LoVo (cell line): ENCODE measurements at places on chromosomes 7 and 10.

GRCh38 chr7:22255342-22255741, 101.6 kb downstream of the RAPGEF5 start:
- no peak for DNase-seq

DNA sequence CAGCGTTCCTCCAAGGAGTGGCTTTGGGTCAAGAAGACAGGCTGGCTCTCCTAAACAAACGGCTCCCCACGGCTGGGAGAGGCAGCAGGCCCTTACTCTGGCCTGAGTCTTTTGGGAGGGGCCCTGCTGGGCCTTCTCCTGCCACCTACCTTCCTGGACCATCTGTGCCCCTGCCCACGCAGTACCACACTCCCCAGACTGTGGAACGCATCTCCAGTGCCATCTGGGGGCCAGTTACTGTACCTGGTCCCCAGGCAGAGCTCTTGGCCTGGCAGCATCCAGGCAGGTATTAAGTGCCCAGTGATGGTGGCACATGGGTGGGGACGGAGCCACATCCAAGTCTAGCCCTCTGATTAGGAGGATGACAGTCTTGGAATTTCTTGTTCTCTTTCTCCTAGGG, 14.4 kb downstream of the ALKBH4 start:
- no peak for DNase-seq

- DNase-seq: no peak
These were observed 677.9 kb downstream of the PARD3 start for GRCh38 chr10:34137201-34137600.

- no peak for DNase-seq
These were observed 13.5 kb downstream of the SLC25A13 start for GRCh38 chr7:96308253-96308949.

DNA sequence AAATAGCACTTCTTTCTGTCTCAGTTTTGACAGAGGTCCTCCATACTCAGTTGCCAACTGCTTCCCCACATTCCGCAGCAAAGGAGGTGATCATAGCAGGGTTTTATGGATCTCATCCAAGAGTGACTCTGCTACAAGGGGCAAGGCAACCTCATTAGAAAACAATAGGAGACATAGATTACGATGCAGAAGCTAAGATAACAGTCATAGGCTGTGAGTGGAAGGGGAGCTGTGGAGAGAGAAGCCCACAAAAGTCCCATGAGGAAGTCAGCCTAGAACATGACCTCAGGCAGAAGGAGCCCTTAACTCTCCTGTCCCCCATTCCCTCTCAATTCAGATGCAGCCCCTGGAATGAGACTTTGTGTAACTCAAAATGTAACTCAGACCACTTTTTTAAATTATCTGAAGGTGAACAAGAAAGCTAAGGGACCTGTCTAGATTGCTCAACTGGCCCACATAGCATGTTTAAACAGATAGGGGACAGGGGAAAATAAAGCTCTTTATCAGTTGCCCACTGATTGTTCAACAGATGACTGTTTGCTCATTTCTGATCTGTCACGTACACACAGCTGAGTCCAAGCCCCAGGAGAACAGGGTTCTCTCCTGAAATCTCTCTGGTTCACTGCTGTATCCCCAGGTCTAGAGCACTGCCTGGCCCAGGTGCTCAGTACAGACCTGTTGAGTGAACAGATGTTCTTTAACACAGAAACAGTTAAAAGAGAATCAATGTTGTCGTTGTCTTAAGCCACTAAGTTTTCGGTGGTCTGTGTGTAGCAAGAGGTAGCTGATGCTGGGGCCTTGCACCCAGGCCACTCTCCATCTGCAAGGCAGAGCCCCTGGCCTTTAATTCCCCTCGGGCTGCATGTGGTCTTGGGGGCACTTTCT, 1.5 kb upstream of the NCOA4 start:
- DNase-seq: no peak

- no peak for DNase-seq
These were observed 11.7 kb upstream of the ARPC1B start for GRCh38 chr7:99362801-99363200.

GRCh38 chr7:106952001-106952657, 87.0 kb downstream of the PIK3CG start:
- DNase-seq: no peak

- no peak for DNase-seq
These were observed 102.6 kb upstream of the LYZL1 start for GRCh38 chr10:29186221-29186620.

- no peak for DNase-seq
These were observed 4.4 kb upstream of the FZD9 start for GRCh38 chr7:73429215-73429614.

- DNase-seq: no peak
These were observed 101.2 kb downstream of the PARD3 start for GRCh38 chr10:34713875-34714274.

- DNase-seq: no peak
These were observed 5.6 kb downstream of the CCSER2 start for GRCh38 chr10:84333864-84334451.

DNA sequence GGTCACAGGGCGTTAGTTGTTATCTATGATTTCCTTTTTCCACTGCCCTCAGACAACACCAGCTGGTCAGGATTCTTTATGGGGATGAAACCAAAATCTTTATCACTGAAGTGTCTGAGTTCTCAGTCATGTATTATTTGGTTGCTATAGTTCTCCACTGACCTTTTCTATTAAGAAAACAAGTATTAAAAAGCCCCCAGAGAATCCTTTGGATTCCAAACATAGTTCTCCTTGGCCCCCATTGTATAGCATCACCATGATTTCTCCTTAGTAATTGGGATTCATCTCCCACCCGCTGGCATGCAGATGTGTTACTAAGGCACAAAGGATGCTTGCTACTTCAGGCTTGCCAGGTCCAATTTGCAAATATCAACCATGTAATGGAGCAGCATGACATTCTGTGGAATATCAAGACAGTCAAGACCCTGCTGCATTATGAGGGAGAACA, 94.3 kb downstream of the IQUB start:
- no peak for DNase-seq

- no peak for DNase-seq
These were observed 31.7 kb upstream of the OPALIN start for GRCh38 chr10:96390460-96390864.

- DNase-seq: no peak
These were observed 87.8 kb downstream of the ABCC2 start for GRCh38 chr10:99870123-99870730.

- DNase-seq: peak; percentile 51
These were observed 193.7 kb downstream of the RNLS start for GRCh38 chr10:88389456-88389855.

- no peak for DNase-seq
These were observed 24.0 kb upstream of the KMT2C start for GRCh38 chr7:152459724-152460251.

DNA sequence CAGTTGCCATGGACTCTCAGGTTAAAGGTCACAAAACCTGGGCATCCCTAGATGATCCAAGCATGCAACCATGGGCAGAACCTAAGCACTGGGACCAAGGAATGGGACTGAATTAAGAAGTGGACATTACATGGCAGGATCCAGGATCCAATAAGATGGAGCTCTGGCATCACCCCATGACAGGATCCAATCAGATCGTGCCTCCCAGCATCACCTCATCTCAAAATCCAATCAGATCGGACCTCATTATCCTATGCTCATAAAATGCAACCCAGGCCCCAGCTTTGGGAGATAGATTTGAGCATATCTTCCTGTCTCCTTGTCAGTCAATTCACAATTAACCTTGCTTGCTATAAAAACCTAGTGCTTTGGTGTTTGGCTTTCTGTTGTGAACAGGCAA, 616.1 kb downstream of the PARD3 start:
- DNase-seq: no peak

DNA sequence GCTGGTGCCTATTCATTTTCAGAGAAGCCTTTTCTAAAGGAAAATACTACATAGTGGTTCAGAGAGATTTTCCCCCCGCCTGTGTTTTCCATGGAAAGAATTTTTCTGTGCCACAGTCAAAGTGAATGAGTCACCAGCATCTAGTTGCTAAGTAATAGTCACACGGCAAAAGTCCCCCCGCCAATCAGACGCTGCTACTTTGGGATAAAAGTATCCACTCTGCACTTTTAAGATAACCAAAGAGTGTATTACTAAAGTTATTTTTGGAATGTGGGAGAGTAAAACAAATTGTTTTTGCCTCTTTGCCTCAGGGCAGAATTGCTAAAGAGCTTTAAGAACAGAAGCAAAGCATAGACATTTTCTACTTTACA, 23.5 kb downstream of the ABLIM1 start:
- DNase-seq: peak; percentile 52

GRCh38 chr10:97596101-97597082, 6.9 kb downstream of the C10orf62 start:
- peak; percentile 17 for DNase-seq

DNA sequence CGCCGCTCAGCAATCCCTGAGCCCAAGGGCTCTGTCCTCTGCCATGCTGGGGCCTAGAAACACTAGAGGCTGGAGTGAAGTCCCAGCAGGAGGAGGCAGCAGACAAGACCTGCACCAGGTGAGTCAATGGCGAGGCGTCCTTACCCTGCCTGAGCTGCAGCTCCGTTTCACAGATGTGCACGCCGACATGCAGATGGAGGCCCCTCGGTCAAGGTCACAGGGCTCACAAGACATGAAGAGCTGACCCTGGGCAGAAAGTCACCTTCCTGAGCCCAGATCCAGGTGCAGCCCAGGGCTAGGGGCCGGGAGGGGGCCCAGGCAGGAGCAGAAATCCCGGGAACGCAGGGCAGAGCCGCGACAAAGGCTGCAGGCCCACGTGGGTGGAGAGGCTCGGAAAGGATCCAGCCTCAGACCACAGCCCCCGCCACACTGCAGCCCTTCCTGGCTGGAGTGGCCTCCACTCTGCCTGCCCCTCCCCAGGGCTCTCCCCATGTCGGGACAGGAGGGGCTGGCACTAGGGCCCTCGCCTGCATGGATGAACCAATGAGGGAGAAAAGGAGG, 23.8 kb downstream of the PDGFA start:
- DNase-seq: no peak

- DNase-seq: no peak
These were observed 8.1 kb downstream of the ABHD11 start for GRCh38 chr7:73730485-73730884.

DNA sequence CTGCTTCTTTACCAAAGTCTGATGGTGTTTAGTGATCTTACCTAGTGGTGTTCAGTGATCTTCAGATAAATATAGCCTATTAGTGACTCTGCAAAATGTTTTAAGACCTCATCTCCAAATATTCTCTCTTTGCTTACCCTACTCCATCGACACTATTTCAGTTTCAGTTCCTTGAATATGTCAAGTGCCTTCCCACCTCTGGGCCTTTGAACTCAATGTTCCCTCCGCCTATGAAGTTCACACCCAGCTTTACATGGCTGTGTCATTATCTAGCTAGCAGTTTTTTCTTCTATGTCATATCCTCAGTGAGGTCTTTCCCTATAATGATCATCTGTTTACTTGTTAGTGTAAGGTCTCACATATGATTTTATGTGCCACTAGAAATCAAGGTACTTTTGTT, 322.6 kb downstream of the DGKB start:
- no peak for DNase-seq

- no peak for DNase-seq
These were observed 17.1 kb downstream of the LDB3 start for GRCh38 chr10:86685416-86685815.

DNA sequence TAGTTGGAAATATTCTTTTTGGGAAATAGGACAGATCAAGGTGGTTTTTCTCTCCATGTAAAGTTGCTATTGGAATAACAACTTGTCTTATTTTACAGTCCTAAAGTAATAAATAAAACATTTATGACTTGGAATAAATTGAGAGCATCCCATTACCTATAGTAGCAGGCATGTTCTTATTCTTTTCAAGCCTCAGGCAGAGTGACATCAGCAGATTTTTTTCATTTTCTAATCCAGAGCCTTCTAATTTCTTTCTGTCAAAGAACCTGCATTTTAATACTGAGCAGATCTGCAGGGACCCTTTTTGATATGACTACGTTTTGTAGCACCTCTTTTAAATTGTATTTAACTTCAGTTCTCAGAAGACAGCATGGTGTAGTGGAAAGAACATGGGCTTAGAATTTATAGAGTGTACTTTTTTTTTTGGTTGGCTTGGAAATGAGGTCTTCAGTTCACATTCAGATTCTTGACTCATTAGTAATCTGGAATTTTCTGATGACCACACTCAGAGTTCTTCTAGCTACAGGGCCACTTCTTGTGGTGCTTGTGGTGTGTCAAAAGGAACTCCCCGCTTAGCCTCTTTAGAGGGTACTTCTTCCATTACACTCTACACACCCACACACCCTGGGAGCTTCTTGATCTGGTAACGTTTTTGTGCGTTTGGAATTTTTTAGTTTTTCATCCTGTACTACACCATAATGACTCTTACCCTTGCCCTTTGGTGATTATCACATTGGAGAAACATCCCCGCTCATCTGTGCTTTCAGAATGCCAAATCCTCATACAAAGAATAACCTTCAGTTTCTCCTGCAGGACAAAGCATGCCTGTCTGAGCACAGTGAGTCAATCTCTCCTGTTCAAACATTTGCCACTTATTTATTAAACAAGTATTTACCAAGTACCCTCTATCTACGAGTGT, 34.6 kb downstream of the AGK start:
- DNase-seq: peak; percentile 1

DNA sequence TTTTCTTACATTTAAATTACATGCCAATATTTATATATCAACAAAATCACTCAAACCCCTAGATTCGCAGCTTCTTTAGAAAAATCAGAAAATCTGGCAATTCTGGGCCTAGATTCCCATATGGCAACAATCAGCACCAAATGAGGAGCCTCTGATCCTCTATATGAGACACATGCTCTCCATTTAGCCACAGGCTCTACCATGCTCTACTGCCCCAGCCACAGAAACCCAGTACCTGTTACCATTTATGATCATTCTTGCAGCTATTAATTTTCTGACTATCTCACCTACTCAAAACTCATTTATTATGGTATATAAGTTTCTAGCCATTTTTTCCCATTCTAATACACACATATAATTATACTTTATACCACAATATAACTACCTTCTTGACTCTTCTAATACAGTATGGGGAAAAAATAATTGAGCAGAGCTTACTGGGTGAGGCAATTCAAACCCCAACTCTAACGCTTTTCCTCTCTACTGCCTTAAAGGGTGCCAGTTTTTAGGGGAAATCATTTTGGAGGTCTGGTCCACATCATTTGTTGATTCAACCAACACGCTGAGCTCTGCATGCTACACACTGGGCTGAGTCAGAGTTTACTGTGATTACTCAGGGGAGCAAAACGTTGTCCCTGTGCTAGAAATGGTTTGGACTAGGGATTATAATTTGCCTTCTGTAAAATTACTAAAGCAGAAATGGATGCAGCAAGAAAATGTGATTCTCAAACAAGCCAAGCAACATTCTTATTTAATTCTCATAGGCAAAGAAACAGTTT, 11.6 kb downstream of the PDLIM1 start:
- no peak for DNase-seq

DNA sequence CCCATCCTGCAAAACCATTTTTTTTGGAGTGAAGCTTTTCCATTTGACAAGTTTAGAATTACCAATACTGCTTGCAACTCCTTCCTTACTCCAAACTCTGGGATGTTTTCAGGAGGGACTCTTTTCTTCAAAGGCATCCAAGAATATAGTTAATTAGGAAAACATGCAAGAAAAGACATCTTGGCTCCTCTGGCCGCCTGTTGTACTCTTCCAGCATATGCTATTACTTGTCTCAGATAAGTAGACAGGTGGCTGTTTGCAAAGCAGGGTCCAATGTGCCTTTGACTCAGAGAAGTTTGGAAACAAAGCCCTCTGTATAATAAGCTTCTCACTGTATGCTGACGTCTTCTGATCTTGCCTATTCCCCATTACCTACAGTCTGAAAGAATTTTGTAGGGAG, 746.5 kb downstream of the AUTS2 start:
- DNase-seq: no peak
